Amniotic stem cell (primary cell): ENCODE measurements at places on chromosomes 3 and 15.

DNA sequence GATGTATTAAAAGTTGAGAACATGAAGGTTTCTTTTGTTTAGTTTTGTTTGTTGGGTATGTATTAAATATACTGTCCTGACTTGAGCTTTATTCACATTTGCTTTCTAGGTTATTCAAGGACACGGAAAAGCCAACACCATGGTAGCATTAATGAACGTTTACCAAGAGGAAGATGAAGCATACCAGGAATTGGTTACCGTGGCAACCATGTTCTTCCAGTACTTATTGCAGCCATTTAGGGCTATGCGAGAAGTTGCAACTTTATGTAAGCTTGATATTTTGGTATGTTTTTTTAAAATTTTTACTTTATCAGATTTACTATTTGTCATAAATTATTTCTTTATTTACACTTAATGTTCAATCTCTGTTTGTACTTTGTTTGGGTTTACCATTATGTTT is 3.6 kb downstream of the WHAMM start:
- no peak for DNase-seq

GRCh38 chr3:173398111-173398479 is 551 bp downstream of the NLGN1 start:
- no peak for DNase-seq

- DNase-seq, result no peak
Observed at GRCh38 chr3:127987309-127987995, 64.8 kb upstream of the SEC61A1 start.

- no peak for DNase-seq
Observed at GRCh38 chr3:77524463-77524862, 484.6 kb downstream of the ROBO2 start.

DNA sequence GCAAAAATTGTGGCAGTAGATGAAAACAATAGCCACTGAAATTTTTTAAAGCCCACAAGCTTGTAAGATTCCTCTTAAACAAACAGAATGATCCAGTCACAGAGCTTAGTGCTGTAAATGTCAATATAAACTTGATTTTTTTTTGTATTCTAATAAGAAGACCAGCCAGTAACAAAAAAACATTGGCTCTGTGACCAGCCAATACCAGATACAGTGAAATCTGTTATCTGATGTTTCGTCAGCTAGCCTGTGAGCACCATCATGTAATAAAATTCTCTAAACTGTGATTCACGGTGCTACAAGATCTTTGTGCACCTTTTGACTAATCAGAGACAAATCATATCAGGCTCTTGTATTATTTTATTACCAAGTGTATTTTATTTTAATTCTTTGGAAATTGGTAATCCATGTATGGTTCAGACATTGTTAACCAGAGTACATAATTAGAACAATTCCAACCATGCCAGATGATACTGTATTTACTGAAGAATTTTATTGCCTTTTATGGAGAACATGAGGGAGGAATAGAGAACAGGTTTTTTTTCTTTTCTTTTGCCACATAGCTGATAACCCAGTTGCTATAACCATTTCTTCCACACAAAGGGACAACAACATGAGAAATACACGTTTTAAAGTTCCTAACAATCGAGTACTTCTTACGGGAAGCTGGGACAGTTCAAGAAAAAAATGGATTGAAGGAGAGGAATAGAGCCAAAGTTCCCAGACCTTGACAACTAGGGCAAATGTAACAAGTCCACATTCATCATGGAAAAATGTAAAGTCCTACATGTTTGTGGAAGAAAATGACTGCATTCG is 71.9 kb downstream of the FILIP1L start:
- DNase-seq, result peak; percentile 70

- DNase-seq, result peak; percentile 90
Observed at GRCh38 chr3:8445861-8446260, 55.8 kb upstream of the LMCD1 start.

DNA sequence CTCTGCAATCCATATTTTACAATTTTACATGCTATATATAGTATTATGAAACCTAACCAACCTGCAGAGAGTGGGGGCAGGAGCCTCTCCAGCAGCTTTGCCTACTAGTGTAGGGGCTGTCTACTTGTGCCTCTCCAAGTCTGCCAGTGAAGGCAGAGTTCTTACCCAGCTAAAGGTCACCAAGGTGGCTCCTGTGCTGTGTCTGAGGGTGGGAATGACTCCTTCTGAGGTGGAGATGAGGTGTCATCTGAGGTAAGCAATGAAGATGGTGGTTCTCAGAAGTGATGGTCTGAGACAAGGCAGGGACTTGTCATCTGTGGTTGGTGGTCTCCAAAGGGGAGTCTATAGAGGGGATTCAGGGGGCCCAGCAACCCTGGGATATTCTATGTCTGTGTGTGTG is 47.5 kb downstream of the SACM1L start:
- no peak for DNase-seq

DNA sequence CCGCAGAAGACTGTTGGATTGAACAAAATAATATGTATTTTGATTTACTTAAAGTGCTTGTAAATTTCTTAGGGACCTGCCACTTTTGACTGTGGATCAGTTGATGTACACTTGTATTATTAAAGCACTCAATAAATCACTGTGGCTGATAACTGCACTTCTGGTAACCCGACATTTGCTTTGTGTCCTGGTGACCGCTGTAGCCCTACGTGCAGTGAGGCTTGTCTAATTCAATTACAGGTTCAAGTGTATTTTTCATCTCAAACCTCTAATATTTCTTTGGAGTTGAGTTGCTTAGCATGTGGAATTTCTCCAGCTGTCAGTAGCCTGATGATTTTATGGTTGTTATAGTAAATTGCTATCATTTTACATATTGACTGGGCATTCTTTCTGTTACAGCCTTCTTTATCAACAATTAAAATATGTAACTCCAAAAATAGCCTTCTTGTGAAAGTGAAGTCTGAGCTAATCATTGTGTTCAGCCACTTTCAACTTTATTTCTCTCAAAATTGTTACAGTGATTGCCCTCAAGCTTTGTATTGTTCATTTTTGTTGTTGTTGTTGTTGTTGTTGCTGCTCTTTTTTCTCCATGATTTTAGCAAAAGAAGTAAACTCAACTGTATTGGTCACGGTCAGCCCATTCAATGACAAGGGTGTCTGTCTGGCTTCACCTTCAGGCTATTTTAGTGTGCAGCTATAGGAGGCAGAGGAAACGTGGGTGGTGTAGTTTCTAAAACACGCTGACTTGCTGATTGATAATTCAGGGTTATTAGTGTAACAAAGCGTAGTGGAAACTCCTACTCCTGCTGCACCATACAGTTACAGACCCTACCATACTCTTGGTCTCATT is 215.1 kb upstream of the UBE2E1 start:
- no peak for DNase-seq

DNA sequence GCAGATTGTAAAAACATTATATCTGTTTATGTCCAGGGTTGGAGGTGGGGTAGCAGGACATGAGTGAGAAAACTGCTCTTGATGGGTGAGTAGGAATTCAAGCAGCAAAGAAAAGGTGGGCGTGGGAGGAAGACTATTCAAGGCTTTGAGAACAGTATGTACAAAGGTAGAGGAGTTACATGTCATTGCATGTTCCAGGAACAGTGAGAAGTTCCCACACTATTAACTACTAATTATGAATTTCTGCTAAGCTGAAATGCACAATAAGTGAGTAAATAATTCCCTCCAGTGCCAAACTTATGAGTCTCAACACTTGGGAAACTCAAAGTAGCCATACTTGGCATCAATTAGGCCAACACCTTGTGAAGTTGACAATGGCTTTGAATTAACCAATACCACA is 80.1 kb downstream of the SRGAP3 start:
- no peak for DNase-seq

- DNase-seq, result no peak
Observed at GRCh38 chr3:72254483-72254882, 469.5 kb upstream of the PROK2 start.

DNA sequence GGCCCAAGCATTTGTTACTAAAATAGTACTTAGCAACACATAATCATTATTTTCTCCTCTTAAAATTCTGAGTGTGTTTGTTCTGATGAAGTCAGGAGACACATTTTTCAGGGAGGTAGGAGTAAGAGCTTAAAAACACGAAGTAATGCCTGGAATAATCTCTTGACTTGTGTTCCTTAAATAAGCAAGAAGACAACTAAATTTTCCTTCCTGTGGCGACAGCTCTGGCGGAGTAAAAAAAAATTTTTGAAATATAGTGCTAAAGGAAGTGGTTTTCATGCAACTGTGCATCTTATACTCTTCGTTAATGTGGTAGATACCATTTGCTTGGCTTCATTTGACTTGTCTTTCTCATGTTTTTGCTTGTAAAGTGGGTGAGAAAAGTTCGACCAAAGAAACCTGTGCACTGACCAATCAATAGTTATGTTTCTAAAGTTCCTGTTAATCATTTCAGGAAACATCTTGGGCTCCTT is 11.1 kb upstream of the MBNL1 start:
- DNase-seq, result no peak

- DNase-seq, result no peak
Observed at GRCh38 chr3:87088993-87089841, 98.3 kb upstream of the VGLL3 start.

DNA sequence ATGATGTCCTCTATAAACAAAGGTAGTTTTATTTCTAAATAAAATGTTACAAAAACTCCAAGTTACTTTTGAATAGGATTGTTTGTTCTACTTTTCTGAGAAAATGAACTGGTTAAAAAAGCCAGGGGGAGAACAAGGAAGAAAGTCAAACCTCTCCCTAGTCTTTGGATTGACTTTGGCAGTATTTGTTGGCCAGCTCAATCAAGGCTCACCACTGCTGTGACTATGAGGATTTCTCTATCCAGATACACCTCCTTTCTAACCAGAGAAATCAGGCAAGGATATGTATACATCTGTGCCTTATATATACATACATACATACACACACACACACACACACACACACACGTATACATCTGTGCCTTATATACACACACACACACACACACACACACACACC is 107.8 kb downstream of the FEZF2 start:
- no peak for DNase-seq

DNA sequence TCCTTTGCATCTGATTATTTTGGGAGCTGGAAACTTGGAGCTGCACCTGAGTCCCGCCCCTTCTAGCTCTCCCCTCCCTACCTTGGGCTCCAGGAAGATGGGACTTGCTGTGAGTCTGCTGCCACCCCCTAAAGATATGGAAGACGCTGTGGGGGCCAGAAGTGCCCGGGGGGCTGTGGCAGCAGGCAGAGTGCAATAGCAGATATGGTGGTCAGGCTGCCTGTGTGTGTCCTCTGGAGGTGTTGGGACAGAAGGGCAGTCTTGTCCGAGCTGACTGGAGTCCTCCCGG is 485 bp downstream of the PAK6 start:
- DNase-seq, result no peak

DNA sequence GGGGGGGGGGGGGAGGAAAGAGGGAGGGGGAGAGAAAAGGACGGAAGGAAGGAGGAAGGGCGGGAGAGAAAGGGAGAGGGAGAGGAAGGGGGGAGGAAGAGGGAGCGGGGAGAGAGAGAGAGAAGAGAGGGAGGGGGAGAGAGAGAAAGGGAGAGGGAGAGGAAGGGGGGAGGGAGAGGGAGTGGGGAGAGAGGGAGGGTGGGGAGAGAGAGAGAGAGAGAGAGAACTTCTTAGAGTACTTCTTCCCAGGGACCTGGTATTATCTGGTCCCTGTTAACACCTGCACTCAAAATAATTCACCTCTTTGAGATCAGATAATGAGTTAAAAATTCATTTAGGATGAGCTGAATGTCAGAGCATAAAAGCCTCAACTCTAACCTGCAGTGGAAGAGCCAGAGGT is 1.1 kb downstream of the SEC13 start:
- DNase-seq, result no peak

GRCh38 chr3:194323785-194324735 is 27.1 kb downstream of the CPN2 start:
- no peak for DNase-seq

- no peak for DNase-seq
Observed at GRCh38 chr3:1183320-1184048, 90.7 kb downstream of the CNTN6 start.

DNA sequence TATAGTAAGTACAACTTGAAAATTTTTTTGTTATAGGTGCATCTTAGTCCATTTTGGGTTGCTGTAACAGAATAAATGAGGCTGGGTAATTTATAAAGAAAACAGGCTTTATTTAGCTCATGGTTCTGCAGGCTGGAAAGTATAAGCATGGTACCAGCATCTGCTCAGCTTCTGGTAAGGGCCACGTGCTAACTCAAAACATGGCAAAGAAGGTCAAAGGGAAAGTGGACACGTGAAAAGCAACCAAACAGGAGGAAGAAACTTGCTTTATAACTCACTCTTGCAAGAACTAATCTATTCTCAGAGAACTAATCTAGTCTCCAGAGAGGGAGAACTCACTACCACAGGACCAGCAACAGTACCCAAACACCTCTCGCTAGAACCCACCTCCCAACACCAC is 9.1 kb downstream of the HDGFL3 start:
- no peak for DNase-seq

DNA sequence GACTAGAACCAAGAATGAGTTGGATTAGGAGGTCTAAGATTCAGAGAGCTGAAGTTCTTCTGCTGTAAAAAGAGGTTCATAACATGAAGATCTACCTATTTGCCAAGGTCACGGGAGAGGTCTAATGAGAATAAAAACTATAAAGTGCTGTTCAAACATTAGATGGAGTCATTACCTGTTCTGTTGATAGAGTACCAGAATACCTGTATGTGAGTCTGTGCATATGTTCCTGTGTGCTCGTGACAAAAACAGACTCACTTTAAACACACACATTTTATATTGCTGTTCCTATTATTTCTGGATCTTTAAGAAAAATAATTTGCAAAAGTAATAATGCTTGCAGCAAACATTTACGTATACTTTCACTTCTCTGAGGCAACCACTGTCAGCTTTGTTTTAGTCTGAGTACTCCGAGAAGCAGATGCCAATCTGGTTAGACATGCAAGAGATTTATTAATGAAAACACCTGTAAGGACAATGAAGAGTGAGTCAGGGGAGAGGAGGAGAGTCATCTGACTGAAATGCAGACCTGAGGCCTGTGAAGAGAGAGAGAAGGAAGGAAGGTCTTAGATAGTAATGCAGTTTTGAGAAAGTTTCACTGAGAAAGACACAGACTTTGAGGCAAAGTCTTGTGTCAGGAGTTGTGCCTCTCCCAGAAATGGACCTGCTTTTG is 221.2 kb downstream of the SQOR start:
- no peak for DNase-seq

DNA sequence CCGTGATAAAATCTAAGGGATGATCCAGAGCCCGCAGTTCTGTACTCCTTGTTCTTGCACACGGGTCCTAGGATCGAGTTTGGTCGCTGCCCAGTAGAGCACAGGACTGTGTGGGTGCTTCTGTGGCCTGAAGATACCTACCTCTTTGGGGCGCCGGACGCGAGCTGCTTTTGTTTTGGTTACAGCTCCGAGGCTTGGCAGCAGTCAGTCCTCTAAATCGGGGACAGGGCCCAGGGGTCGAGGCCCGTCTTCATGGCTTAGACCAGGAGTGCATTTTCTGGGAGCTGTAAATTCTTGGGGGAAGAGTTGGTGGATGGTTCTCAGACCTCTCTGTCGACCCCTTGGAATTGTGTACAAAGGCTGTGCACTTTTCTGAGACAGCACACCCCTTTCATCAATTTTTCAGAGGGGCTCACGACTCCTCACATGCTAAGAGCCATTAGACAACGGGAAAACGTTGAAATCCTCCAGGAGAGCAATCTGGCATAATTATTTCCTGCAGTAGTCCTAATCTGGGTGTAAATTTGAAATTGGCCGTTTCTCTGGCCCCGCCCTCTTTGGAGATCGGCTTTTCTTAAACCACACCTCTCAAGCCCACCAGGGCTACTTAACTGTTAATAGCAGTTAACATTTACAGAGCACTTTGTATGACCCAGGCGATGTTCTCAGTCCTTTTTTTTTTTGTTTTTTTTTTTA is 928 bp downstream of the CEP97 start:
- DNase-seq, result no peak
